ENCODE measurements at places on chromosomes 16 and 17. TPM values are rescaled to one million over a fixed set of nuclear protein-coding genes. Genes with fewer than 3 reads are reported as not detected.

TNP2 gene
- not detected for total RNA-seq

KRTAP4-1 gene
- total RNA-seq: not detected

ATXN1L gene
- total RNA-seq: 16.0 TPM

TBC1D3 gene
- not detected for total RNA-seq

CCDC154 gene
- 0.41 TPM for total RNA-seq

SLC52A1 gene
- 0.25 TPM for total RNA-seq

CDH8 gene
- not detected for total RNA-seq

HLF gene
- 4.4 TPM for total RNA-seq

WIPF2 gene
- 9.6 TPM for total RNA-seq

PPP4C gene
- total RNA-seq: 70.8 TPM

ABCC11 gene
- total RNA-seq: 0.09 TPM

ZNF23 gene
- total RNA-seq: 11.1 TPM

EIF3CL gene
- 86.9 TPM for total RNA-seq

GPR142 gene
- total RNA-seq: not detected

ABHD15 gene
- 15.3 TPM for total RNA-seq

HAGHL gene
- total RNA-seq: 10.6 TPM

CNTNAP1 gene
- 41.5 TPM for total RNA-seq

SLC5A11 gene
- total RNA-seq: not detected

KIF18B gene
- total RNA-seq: 0.08 TPM

KPNA2 gene
- 83.9 TPM for total RNA-seq

NPW gene
- total RNA-seq: not detected

NPIPA2 gene
- not detected for total RNA-seq

FNDC8 gene
- total RNA-seq: not detected

PKMYT1 gene
- 1.5 TPM for total RNA-seq

CCL23 gene
- not detected for total RNA-seq

SDR42E2 gene
- total RNA-seq: not detected

CHD9NB gene
- 2.3 TPM for total RNA-seq

CREBBP gene
- 31.5 TPM for total RNA-seq

ARRB2 gene
- total RNA-seq: 8.9 TPM

GAST gene
- not detected for total RNA-seq

IGFALS gene
- total RNA-seq: 0.27 TPM

PLLP gene
- total RNA-seq: not detected

HSF4 gene
- total RNA-seq: 6.4 TPM

AP1G1 gene
- 146 TPM for total RNA-seq

MT3 gene
- not detected for total RNA-seq

ALDH3A1 gene
- total RNA-seq: not detected

C17orf78 gene
- not detected for total RNA-seq

SPNS1 gene
- total RNA-seq: 27.1 TPM

PHB1 gene
- 103 TPM for total RNA-seq
